Ureter (tissue), 1 donor: ENCODE measurements at places on chromosomes 1 and 21. TPM values are rescaled to one million over a fixed set of nuclear protein-coding genes. Genes with fewer than 3 reads are reported as not detected.
A peak's percentile ranks its signal among the peaks of the same experiment; 100 is the strongest.

The HTR6 gene
- not detected for total RNA-seq

The ST6GALNAC3 gene
- total RNA-seq, result 11.7 TPM

The PDZK1IP1 gene
- 1.9 TPM for total RNA-seq

The KRTAP19-1 gene
- not detected for total RNA-seq

The NCAM2 gene
- total RNA-seq, result 3.7 TPM

The TPRG1L gene
- total RNA-seq, result 54.7 TPM

The FPGT gene
- total RNA-seq, result 27.6 TPM

The C1orf87 gene
- not detected for total RNA-seq

The USP33 gene
- 63.7 TPM for total RNA-seq

The AKR7A3 gene
- 1.8 TPM for total RNA-seq

The C8A gene
- 0.16 TPM for total RNA-seq

The TMPRSS15 gene
- total RNA-seq, result not detected

DNA sequence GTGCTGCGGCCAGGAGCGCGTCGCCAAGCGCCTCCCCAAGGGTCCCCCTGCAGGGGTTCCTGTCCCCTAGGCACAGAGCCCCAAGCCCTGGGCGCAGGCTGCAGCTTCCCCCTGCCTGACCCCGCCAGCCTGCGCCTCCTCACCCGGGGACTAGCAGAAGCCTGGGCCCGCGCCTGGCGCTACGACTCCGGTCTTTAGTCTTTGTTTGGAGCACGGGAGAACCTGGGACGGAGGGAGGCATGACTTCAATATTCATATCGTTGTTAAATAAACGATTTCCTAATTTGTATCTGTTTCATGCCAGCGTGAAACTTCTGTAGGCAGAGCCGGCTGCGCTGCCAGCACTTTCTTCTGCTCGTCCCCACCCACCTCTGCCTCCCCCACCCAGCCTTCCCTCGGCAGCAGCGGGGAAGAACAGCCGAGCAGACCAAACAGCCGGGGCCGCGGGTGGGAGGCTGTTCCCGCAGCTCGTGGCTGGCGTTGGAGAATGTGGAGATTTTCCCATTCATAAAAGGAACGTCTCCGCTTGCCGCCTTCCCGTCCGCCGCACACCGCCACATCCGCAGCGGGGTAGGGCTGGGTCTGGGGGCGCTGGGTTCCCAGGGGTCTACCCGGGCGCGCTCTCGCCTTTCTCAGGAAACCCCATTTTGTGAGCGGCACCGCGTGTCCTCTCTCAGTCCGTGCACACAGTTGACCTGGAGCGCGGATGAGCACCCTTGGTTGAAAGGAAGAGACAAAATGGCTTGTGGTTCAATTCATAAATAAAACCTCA lies 777 bp upstream of the TRIM67 start:
- no peak for DNase-seq

DNA sequence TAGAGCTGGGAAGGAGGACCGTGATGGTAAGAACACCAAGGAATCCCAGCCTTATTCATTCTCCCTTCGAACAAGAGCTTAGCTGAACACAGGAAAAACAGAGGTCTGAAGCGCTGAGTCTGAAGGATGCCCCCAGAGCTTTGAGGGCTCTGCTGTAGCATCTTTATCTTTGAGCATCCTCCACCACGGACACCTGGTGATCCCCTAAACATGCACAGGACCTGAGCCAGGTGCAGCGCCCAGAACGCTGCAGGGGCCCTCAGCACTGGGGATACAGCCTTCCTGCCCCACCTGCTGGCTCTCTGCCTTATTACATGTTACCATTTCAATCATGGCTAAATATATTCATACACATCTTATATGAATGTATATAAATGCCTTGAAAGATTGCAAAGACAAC lies 7.7 kb upstream of the GPATCH4 start:
- DNase-seq, result no peak

GRCh38 chr1:33724348-33724747 lies 139.5 kb upstream of the HMGB4 start:
- no peak for DNase-seq

GRCh38 chr1:175127565-175127964 lies 59.9 kb downstream of the TNN start:
- no peak for DNase-seq

GRCh38 chr1:201357211-201357610 lies 20.3 kb downstream of the TNNT2 start:
- no peak for DNase-seq

- no peak for DNase-seq
These were observed 575 bp downstream of the TRIM67 start for GRCh38 chr1:231162297-231162969.

DNA sequence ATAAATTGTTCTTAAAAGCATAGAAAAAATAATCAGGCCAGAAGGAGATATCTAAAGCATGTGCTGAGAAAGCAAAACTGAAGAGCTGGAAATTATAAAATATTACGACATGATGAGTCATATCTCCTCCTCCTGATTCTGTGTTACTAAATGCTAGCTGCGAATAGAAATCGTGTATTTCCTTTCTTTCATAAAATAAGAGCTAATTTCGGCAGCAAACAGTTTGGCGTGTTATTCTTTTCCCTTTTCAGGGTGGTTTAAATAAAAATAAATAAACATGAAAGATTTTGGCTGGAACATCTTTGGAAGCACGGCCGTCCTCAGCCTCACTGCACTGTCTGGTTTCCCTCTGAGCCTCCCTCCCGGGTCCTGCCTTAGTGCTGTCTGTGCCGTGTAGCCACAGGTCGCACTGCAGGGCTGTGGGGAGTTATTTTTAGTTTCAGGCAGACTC lies 56.0 kb downstream of the ADARB1 start:
- DNase-seq, result no peak

DNA sequence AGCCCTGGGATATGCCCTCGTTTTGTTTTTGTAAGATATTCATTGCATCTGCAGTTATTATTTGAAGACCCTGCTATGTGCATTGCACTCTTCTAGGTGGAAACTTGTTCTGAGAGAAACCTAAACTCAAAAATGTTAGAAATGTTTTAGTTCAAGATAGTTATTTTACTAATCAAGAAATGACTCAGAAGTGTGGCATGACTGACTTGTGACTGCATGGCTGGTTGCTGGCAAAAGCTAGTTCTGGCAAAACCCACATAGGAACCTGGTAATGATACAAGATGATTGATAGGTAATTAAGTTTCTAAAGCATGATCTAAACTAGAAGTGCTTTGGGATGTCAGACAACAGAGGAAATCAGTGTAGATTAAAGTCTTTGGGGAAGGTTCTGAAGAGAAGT lies 33.8 kb upstream of the NFASC start:
- no peak for DNase-seq

GRCh38 chr1:2911421-2912178 lies 109.7 kb upstream of the ACTRT2 start:
- no peak for DNase-seq

GRCh38 chr1:24294716-24295371 lies 24.3 kb upstream of the GRHL3 start:
- DNase-seq, result peak; percentile 74

DNA sequence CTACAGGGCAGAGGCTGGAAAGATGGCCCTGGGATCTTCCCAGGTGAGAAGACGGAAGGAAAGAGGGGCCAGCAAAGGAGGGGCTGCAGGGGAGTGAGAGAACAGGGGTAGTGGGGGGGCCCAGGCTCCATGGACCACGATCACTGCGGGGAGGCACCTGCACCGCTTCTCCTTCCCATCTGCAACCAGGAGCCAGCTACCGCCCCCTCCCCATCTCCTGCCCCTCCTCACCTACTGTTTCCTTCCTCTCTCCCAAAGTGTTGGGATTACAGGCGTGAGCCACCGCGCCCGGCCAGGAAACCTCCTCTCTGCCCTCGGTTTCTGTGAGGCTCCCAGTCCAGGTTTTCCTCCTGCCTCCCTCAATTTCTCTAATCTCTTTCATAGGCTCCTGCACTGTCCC lies 19.4 kb downstream of the KIAA2013 start:
- no peak for DNase-seq

- no peak for DNase-seq
These were observed 50.2 kb downstream of the KCNN3 start for GRCh38 chr1:154819628-154820590.

DNA sequence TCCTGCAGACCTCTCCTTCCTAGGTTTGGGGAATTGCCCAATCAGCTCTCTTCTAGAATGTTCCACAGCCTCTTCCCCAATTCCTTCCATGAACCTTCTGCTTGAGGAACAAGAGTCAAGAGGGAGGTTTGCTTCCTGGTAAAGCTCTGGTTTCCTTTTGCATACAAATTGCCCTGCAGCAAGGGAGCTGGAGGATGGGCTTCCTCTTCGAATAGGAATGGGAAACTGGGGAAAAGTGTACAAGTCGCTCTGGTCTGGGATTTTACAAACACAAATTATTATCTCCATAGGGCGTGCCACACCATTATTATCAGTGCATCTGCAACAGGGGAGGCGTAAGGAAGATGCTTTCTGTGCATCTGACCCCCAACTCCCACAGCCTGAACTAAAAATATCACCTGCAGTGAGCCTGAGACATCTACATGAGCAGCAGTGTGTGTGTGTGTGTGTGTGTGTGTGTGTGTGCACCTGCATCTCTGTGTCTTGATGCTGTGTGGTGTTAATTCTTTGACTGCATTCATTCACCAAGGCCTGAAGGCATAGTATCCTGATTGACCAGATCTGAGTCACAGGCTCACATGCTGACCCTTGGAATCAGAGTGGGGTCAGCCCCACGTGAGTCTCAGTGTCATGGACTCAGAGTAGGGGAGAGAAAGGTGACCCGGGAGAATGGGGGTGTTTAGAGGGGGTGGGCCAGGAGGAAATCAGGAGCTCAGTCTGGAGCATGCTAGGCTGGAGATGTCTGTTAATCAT lies 272.9 kb downstream of the KAZN start:
- DNase-seq, result no peak

GRCh38 chr1:2512862-2513421 lies 13.5 kb downstream of the PANK4 start:
- DNase-seq, result no peak

- no peak for DNase-seq
These were observed 5.0 kb upstream of the SRSF4 start for GRCh38 chr1:29186707-29187106.

DNA sequence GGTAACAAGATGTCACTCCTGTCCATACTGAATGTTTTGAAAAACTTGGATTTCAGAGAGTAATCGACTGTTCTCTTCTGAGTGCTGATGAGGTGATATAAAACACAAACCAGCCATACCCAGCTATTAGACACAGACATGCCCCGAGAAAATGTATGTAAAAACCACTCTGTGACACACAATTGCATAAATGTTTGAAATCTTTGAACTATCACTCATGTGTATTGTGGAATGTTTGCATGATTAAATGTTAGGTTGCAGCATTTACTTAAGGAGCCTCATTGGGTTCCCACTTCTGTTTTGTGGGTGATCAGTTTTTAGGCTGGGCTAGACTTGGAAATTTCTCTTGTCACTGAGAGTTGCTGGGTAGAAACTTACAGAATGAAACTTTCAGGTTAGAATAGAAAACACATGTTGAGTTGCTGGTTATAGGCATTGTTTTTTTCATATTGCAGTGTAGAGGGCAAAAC lies 270.4 kb upstream of the B3GALT2 start:
- DNase-seq, result no peak

DNA sequence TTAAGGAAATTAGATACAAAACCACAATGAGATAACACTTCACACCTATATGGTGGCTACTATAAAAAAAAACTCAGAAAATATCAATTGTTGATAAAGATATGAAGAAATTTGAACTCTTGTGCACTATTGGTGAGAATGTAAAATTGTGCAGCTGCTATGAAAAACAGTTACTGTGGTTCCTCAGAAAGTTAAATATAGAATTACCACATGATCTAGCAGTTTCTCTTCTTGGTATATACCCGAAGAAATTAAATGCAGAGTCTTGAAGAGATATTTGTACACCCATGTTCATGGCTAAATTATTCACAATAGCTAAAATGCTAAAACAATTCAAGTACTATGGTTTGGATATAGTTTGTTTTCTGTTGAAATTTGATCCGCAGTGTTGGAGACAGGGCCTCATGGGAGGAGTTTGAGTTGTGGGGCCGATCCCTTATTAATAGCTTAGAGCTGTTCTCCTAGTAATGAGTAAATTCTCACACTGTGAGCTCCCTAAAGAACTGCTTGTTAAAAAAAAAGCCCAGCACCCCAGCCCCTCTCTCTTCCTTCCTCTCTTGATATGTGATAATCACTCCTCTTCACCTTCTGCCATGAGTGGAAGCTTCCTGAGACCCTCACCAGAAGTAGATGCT lies 1412.1 kb downstream of the PLA2G4A start:
- no peak for DNase-seq

DNA sequence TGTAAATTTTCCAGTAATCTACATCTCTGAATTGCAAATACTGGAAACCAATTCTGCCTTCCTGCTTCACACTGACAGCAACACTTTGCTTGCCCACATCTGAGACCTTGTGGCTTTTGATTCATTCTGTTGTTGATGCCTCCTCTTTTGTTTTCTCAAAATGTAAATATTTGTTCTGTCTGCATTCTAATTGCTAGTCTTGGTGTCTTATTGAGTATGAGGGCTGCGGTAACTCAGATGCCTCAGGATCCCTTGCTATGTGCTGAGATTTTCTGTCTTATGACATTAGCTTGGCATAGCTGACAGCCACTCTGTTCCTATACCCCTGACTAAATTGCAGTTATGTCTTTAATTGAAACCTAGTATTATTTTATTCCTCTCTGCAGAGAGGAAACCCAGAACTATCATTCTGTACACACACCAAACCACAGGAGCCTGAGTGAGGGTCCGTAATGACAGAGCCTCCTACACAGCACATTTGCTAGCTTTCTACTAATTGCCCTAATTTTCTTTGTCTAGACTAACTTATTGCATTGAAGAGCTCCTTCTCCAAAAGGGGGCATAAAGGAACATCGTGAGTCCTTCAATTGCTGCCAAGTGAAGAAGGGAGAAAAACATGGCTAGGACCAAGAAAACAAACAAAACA lies 72.1 kb downstream of the GREM2 start:
- no peak for DNase-seq

DNA sequence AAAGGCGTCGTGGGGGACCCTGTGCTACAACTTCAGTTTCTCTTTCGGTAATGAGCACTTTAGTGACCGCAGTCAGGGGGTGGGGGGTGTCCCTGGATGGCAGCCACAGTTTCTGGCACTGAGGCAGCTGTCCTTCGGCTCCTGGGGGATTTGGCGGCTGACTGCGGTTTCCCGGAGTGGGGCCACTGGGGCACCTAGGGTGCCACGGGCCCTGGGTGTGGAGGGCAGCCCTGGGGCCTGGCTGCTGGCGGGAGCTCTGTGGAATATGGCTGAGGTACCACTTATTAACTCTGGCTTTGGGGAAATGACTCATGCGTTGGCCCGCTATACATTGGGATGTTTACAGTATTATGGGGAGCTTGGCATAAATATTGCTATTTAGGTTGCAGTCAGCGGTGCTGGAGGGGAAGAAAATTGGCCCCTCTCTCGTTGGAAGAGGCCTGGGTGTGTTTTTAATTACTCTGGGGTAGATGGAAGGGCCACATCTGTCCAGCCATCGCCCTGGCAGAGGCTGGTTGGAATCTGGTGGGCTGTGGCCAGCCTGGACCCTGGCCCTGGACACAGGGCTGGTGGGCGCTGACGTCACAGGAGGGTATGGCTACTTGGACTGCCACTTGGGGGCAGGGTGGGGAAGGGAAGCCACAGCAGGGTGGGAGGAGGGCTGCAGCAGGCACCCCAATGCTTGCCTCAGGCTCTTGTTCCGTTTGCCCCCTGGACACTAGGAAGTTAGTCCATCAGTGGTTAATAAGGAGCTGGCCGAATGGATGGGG lies 2.0 kb downstream of the EPHB2 start:
- no peak for DNase-seq
